Large intestine (tissue), 12 donors: ENCODE measurements at places on chromosomes 4 and X. TPM values are rescaled to one million over a fixed set of nuclear protein-coding genes. Genes with fewer than 3 reads are reported as not detected.

CXCL13 gene
- 5.2 TPM for polyA plus RNA-seq

GRCh38 chrX:31219174-31219573 is 147.3 kb upstream of the FTHL17 start:
- no peak overlapping the region for H3K4me3 ChIP-seq
- H3K4me1 ChIP-seq: no peaks in the 10 kb centered on the region
- DNase-seq: no peak
- H3K36me3 ChIP-seq: no peaks in the 10 kb centered on the region

DNA sequence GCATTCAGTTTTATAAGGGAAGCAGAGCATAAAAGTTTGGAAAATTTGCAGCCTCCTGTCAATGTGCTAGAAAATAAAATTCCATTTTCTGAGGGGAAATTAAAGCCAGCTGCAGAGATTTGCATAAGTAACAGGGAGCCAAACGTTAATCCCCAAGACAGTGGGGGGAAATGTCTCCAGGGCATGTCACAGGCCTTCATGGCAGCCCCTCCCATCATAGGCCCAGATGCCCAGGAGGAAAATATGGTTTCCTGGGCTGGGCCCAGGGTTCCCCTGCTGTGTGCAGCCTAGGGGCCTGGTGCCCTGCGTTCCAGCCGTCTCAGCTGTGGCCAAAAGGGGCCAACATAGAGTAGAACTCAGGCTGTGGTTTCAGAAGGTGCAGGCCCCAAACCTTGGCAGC is 9.3 kb downstream of the RNF4 start:
- H3K27me3 ChIP-seq: no peaks in the 10 kb centered on the region
- peaks cover 48% of the 10 kb centered on the region for H3K4me1 ChIP-seq
- no peak overlapping the region for H3K27ac ChIP-seq
- peaks cover 5% of the 10 kb centered on the region for H3K36me3 ChIP-seq
- no peak for DNase-seq

GRCh38 chr4:156638925-156639605 is 332.5 kb downstream of the PDGFC start:
- H3K4me1 ChIP-seq: no peaks in the 10 kb centered on the region
- DNase-seq: no peak
- no peaks in the 10 kb centered on the region for H3K36me3 ChIP-seq
- no peaks in the 10 kb centered on the region for H3K27me3 ChIP-seq
